CD8-positive, alpha-beta T cell (primary cell): ENCODE measurements at places on chromosomes 11 and 22. TPM values are rescaled to one million over a fixed set of nuclear protein-coding genes. Genes with fewer than 3 reads are reported as not detected.

The PCSK7 gene
- 218 TPM for total RNA-seq

The CBX7 gene
- total RNA-seq, result 34.2 TPM

DNA sequence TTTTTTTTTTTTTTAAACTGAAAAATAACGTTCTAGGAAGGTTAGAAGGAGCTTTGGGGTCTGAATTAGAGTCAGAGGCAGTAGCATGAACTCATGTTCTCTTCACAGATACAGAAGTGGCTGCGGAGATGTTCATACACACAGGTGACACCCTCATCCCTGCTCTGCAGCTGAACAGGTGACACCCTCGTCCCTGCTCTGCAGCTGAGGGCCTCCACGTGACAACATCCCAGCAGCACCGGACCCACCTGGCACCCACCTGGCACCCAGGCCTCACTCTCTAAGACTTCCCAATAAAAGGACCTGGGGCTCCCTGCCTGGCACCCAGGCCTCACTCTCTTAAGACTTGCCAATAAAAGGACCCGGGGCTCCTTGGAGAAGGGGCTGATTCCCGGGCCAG lies 19.8 kb downstream of the DRD4 start:
- no peak for DNase-seq

DNA sequence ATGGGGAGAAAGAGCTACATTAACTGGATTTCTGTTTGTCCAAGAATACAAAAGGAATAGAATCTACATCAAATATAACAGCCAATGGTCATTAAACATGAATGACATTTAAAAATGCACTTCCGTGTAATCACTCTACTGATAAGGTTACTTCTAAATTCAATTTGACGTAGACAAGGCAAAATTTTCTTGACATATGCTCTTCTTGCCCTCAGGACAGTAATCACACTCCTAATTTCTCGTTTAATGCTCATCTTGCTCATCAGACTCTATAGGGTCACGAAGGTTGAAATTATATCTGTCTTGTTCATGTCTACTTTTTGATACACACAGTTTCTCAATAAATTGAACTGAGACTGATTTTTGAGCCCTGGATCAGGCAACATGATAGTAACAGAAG lies 58.4 kb downstream of the NARS2 start:
- no peak for DNase-seq

DNA sequence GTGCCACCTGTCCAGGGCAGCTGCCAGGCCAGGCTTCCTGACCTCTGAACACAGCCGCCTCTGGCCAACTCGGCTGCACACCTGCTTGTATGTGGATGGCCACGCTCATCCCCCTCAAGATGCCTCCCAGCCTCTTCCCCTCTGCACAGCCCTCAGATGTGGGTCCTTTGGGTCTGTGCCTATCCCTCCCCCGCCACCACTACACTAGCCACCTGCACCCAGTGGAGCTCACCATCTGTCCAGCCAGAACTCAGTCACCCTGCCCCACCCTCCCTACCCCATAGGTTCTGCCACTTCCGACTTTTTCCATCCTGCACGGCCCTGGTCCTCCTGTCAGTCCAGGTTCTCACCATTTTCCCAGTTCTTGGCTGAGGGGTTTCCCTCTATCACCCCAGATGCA lies 44.6 kb downstream of the PHF21B start:
- no peak for DNase-seq

GRCh38 chr11:66011785-66012303 lies at the start of gene CST6:
Gene CST6 (plus strand): TSS chr11:66012008. CDS start chr11:66012045, 37 bp downstream.
- no peak for DNase-seq

GRCh38 chr11:2555891-2556290 lies 111.1 kb downstream of the KCNQ1 start:
- DNase-seq, result no peak

DNA sequence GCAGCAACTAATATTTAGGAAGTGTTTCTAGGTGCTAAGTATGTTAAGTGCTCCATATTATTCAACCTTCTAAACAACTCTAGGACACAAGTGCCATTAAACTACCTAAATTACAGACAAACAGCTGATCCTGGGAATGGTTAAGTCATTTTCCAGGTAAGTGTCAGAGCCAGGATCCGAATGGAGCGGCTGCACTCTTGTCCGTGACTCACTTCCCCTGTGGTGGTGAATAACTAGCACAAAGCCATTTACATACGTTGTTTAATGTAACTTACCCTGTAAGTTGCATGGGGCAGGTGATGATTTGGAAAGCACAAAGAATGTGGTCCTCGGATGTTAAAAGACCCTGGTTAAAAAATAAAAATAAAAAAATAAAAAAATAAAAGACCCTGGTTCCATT lies 8.8 kb upstream of the PRG2 start:
- DNase-seq, result no peak

DNA sequence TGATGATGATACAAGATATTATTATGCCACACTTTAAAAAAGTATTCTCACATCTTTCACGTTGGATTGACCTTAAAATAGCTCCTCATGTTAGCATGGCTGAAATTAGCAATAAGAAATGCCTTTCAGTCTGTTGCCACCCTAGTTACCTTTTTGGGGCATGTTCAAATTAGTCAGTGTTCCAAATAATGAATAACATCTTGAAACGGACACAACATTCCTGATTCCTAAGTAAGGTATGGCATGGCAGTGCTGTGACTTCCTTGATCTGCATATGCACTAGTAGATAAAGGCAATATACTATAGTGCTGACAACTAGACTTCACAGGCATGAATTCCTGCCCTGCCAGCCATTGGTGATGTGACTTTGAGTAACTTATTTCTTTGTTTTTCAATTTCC lies 914.5 kb downstream of the METTL15 start:
- no peak for DNase-seq

GRCh38 chr11:62573592-62574362 lies at the start of gene EEF1G:
Gene EEF1G (minus strand): TSS chr11:62573891. CDS start chr11:62573842, 49 bp downstream.
- DNase-seq, result peak; percentile 95
